ENCODE measurements at places on chromosomes 6 and 20.

GRCh38 chr6:141029908-141030307 is 1102.8 kb upstream of the GJE1 start:
- no peak for DNase-seq

DNA sequence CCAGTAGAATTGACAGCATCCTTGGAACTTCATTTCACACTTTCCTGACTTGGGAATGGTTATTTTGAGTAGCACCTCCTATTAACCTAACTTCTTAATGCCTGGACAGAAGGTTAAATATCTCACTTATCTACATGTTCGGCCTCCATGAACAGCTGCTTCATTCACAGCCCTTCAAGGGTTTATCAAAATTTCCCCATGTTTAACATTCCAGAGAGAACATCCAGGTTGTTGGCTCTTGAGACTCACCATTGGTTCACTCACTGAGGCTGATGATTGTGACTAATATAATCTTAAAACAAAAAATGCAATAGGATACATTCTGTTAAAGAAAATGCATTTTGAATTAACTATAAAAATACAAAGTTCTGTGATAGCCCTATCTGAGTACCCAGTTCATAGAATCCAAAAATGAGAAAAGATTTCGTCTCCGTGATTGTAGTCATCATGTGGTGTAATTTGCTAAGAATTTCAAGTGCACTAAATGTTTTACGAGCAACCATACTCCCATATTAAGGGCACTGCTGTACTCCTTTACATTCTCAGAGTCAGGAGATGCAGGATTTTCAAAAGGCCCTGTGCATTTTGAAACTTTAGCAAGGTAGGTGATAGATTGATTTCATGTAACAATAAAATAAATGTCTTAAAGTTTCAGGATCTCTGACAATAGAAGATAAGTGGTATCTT is 260.6 kb upstream of the TAB2 start:
- no peak for DNase-seq

- no peak for DNase-seq
Observed at GRCh38 chr20:402496-402885, 5.6 kb upstream of the RBCK1 start.

DNA sequence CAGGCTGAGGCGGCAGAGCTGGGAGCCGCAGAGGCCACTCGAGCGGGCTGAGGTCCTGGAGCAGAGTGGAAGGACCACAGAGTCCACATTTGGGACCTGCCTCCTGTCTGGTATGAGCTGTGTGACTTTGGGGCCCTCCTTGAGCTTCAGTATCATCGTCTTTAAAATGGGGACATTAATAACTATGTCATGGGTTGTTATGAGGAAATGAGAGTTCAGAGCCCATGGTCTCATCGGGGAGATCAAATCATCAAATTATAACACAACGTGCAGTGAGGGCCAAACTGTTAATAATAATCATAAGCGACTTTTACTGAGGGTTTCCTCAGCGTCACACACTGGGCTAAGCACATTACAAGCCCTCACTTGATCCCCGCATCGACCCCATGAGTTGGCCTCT is 49.9 kb upstream of the CCDC167 start:
- DNase-seq, result no peak

Data from activated T-cell treated with anti-CD3 and anti-CD28 coated beads, Interleukin-2, amount 50 U/mL, for 48 hours (primary cell).